ENCODE measurements at places on chromosomes 6 and 20.
A peak's percentile ranks its signal among the peaks of the same experiment; 100 is the strongest.

GRCh38 chr20:14951707-14952418 lies 614.5 kb upstream of the FLRT3 start:
- no peak for DNase-seq

DNA sequence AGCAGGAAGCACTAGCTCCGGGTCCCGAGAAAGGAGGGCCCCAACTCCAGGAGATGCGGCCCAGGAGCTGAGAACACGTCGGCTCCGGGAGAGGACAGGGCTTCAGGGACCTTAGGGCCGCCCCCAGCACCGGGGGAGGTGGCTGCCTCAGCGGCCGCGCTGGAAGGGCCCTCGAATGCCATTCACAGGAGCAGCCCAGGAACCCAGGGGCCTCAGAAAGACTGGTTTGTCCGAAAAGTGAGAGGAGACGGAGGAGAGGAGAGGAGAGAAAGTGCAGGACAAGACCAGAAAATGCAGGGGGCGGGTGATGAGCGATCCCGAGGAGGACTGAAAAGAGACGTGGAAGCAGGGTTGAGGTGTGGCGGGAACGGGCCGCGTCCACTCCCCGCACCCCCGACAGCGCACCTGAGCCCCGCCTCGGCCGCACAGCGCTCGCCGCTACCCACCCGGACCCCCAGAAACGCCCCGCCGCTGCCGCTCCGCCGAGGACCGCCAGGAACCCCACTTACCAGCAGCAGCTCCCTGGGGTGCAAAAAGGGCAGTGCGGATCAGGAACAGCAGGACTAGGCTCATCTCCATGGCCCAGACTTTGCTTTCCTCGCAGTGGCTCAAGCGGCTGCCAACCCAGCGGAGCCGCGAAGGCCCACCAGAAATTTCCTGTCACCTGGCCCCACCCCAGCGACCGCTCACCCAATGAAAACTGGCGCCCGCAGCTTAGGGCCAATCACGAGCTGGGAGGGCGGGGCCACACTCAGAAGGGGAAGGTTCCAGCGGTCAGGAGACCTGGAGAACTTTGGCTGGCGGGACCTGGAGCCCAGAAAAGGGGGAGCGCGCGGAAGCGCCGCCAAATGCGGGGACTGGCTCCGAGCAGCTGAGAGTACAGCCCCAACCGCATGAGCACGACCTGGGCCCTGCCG lies 25.4 kb downstream of the HLA-F start:
- peak; percentile 80 for DNase-seq

DNA sequence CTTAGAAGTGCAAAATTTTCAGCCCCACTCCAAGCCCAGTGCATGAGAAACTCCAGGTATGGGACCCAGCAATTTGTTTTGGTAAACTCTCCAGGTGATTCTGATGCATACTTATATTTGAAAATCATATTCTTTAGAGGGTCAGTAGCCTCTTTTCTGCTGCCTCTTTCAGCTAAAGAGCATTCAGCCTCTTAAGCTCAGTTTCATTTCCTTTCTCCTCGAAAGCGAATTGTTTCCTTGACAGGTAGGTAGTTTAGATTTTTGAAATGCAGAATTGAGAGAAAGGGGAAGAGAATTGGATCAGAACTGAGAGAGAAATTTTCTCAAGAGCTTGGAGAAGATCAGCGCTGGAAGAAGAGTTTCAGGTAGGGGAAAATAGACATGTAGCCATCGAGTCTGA lies 995.8 kb upstream of the FLRT3 start:
- DNase-seq: no peak

GRCh38 chr6:136549300-136550044 lies 750 bp downstream of the MAP7 start:
- DNase-seq: no peak

Measured in stimulated activated CD4-positive, alpha-beta T cell treated with anti-CD3 and anti-CD28 coated beads, Interleukin-1b, Interleukin-23, amount 100 ng/mL, for 48 hours (primary cell).